ENCODE measurements at places on chromosomes 1 and 21.

DNA sequence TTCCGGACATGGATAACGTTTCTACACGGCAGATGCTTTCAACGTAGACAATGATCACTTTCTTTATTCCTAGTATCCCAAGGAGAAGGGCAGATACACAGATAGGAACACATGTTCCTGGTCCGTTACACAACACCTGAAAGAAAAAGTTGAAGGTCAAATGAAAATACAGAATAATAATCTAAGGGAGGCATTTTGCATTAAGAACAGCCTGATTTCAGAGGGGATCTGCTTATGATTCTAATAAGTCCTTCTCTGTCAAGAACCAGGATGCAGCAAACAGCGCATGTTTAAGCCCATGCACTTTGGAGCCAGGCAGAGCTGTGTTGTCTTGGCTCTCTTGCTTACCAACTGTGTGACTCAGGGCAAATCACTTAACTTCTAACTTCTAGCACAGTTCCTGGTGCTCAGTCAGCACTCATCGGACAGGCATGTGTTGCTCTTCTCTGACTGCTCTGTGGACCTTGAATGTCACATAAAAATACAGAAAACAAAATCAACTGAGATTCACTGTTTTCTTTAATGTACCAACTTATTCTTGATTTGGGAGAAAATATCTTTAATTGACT lies 56.3 kb upstream of the CNN3 start:
- no peak for DNase-seq

DNA sequence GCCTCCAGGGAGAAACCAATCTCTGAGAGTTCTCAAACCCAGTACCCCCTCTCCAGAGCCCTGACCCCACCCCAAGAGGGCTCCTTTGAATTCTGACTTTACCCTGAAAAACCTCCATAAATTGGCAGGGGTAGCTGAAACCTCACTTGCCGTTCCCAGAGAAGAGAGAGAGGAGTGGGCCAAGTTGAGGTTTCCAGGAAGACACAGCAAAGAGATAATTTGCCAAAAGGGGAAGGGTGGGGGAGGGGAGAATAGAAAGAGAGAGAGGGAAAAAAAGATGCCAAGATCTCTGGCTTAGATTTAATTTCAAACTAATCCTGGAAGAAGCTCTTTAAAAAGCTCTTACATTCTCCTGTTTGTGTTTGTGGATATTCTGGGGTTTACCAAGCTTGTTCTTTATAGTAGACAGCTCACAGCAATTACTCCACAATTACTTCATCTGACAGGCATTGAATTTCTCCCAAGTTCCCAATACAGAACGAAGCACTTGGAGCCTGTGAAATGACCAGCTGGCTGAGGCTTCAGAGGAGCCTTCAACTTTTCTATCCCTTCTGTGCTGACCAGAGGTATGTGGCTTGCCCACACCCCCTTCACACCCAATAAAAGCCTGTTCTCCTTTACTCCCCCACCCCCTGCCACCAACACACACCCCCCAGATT lies 1.1 kb upstream of the GRHL3 start:
- no peak for DNase-seq

DNA sequence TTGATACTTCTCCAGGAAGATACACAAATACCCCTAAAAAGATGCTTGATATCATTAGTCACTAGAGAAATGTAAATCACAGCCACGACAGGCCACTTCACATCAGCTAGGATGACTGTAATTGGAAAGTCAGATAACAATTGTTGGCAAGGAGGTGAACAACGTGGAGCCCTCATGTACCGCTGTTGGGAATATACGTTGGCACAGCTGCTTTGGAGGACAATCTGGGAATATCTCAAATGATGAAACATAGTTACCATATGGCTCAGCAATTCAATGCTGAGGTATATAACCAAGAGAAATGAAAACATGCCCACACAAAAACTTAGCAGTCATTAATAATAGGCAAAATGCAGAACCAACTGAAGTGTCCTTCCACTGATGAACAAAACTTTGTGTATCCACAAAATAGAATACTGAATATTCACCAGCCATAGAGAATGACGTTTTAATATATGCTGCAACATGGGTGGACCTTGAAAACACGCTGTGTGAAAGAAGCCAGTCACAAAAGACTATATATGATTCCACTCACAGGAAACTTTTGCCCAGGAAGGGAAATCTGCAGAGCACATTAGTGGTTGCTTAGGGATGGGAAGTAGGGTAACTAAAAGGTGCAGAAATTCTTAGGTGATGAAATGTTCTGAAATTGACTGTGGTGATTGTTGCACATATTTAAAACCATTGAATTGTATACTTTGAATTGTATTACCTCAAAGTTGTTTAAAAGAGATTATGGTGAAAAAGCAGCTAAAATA lies 95.4 kb downstream of the AHCTF1 start:
- no peak for DNase-seq

DNA sequence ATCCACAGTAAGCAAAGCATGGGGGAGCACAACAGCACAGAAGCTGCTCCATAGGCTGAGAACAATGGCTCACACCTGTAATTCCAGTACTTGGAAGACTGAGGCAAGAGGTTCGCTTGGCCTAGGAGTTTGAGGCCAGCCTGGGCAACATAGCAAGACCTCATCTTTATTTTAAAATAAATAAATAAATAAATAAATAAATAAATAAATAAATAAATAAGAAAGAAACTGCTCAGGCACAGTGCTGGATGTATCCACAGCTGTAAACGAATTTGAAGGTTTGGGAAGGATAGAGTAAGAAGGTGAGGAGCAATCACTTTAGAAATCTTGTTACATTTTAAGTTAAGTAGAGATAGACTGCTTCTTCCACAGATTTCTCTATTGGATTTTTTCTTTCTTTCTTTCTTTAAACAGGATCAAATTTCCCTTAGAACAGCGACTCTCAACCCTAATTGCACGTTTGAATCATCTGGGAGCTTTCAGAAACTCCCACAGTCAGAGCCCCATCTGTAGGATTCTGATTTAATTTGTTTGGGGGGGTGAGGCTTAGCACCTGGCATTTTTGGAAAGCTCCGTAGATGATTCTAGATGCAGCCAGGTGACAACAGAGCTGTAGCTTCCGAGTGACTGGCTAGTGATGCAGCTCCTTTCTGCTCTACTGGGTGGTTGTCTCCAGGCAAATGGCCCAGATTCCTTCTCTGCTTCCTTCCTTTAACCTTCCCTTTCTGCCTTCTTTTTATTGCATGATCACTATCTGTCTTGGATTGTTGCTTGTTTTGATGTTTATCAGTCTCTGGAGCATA lies 53.5 kb downstream of the S1PR1 start:
- no peak for DNase-seq
